ENCODE measurements at places on chromosomes 6 and 20.

DNA sequence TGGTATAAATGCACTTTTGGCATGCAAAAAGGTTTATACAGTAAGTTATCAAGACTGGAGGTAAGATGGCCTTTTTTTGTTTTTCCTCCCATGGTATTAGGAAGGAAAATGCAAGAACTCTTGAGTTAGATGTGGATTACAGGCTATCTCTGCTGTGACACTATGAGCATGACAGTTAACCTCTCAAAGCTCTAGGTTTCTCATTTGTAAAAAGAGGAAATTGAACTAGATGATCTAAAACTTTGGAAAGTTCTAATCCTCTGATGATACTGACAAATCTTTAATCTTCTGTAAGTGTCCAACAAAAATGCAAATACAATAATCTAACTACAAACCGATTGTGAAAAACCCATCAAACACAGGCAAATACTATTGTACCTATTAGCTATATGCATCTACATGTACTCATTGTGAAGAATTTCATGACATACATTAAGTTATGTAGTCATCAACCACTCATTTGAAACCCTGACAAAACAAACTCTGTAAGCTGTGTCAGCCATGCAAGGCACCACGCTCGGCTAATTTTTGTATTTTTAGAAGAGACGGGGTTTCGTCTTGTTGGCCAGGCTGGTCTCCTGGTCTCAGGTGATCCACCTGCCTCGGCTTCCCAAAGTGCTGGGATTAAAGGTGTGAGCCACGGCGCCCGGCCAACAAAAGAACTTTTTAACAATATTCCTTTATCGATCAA, 4.2 kb downstream of the CDK19 start:
- no peak for DNase-seq

DNA sequence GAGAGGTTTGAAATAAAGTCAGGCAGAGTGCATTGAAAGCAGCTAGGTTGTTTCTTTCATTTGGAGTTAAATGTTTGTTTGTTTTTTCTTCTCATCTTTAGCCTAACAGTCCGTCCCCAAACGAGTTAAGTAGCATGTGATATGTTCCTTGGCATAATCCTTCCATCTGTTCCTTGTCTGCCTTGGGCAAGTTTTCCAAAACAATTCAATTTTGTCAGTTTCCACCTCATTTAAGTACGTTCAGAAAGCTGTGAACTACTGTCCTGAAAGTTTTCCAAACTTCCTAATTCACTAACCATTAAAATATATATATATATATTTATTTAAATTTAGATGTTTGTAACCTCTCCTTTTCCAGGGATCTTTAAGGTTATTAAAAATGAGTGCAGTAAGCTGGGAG, 61.8 kb upstream of the HDAC2 start:
- no peak for DNase-seq

- no peak for DNase-seq
Observed at GRCh38 chr6:155439376-155439775, 16.3 kb downstream of the NOX3 start.

DNA sequence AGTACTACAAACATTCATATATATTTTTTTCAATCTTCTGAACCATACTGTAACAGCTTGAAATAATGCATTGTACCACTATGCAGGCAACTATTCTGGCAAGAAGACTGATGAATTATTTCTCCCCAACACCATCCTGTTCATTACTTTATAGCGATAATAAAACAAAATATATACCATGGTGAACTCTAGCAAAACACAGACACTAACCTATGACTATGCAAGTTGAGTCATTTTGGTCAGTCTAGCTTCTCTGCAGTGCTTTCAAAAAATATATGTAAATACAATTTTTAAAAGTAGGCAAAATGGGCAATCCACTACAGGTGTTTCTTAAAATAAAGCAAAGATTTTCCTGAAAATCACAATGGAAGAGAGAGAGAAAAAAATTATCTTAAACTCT, 20.3 kb downstream of the PHIP start:
- DNase-seq = no peak

DNA sequence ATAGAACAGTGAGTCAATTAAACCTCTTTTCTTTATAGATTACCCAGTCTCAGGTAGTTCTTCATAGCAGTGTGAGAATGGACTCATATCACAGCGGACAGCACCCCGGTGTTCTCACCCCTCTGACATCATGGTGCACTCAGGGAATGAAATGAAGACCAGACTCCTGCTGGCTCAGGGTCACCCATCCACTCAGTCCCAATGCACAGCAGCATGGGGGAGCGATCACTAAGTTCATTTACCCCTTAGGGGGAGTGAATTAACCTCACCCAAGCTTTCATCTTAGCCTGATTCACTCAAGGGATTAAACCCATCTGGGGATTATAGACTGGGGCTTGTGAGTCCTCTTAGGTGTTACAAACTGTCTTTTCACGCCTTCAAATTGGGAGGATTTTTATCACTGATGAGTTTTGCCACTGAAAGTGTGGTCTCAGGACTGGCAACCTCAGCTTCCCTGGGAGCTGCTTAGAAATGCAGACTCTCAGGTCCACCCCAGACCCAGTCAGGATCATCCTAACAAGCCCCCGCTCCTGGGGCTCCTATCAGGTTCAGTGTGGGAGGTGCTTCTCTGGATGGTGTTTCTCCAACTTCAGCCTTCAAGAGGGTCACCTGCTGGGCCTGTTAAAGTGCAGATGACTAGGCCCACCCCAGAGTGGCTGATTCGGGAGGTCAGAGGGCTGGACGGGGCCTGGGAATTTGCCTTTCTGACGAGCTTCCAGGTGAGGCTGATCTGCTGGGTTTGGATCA, 44.3 kb upstream of the FRMD1 start:
- no peak for DNase-seq

- DNase-seq = peak; percentile 65
Observed at GRCh38 chr6:81950877-81951276, 198.4 kb upstream of the TENT5A start.

GRCh38 chr20:24769878-24770627, 179.0 kb upstream of the CST7 start:
- DNase-seq = no peak

DNA sequence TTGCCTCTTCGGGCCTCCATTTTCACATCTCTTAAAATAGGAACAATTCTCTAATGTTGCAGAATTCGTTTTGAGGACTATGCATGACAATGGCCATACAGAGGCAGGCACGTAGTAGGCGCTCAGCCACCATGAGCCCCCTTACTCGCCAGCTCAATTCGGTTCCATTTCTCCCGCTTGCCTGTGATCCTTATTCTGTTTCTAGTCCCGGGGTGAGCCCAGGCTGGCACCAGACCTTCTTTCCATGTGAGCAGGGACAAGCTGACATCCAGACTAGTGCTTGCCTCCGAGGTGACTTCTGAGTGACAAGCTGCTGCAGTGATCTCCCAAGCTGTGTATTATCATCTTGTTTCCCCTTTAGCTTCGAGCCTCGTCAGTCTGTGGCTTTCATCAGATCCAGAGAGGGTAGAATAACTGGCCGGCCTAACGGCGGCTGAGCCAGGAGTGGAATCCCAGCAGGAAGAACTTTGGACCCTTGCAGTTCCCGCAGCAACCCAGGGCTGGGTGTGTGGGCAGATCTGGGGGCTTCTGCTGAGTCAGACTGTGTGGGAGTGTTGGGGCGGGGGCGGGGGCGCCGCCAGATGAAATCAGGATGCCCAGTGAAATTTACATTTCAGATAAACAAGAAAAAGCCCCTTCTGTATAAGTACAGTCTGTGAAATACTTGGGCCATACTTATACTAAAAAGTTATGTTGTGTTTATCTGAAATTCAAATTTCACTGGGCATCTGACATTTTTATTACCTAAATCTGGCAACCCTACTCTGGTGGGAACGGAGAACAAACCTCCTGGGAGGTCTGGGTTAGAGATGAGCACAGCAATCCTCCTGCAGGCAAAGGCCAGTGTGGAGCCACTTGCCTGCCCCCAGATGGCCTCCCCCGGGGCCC, 10.9 kb downstream of the BANF2 start:
- no peak for DNase-seq

DNA sequence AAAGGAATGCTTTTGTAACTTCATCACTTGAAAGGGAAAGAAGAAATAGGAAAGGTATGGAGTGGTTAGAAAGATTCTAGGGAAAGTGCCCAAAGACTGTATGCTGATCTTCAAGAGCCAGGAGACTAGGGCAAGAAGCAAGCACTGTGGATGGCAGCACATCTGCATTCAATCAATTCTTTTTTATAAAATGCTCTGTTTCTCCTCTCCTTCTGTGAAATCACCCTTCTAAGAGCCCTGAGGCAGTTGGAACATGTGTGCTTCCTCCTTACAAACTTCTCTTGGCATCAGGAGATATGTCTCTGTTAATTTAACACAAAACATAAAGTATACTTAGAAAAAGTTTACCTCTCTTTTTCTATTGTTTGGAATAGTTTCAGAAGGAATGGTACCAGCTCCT, 1162.2 kb upstream of the GJE1 start:
- DNase-seq = peak; percentile 2

DNA sequence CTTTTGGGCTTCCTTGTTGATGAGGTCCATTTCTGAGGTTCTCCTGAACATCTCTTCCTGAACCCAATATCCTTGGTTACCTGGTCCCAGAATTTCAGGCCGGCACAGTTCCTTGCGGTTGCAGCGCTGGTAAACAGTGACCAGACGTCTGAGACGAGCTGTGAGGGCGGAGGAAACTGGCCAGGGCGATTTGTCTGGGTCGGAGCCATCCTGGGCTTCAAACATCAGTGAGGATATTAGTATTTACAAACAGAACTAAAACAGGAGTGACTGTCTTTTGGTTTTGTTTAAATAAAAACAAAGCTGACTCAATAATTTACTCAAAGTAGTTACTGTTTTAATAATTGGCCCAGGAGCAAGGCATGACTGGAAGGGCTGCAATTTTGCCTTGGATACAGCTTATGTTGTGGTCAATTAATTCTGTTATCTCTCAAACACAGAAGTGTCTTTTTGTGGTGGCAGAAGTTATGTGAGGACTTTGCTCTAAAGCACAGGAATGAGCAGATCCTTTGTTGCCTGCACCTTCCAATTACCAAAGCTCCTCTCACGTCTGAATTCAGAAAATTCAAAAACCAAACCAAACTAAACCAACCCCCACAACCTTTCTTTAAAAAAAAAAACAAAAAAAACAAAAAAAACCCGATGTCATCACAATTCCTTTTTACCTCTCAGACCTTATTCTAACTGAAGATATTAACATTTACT, 58.7 kb upstream of the EMILIN3 start:
- no peak for DNase-seq

All from epithelial cell of esophagus (primary cell).